ENCODE measurements at places on chromosomes 2 and 18. TPM values are rescaled to one million over a fixed set of nuclear protein-coding genes. Genes with fewer than 3 reads are reported as not detected.

DNA sequence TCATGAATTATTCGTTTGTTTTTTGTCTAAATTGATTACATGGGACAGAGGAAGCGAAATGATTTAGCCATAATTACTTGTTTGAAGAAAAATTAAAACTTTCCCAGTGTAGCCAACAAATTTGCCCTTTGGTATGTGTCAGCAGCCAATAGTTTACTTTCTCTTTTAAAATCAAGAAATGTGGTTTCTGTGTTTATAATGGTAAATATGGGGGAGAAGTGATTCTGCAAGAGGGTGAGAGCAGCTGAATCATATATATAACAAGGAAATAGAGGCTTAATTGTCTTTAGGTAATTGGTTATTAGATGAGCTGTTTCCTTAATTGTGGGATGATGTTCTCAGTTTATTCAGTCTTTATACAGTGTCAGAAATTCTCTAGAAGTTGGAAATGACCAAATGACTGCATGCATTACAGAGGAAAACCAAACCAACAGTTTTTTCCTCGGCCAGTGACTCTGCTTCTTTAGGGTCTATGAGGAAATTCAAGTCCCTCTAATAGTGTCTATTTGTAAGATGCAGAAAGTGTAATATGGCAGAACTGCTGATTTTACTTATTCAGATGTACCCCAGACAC lies 132.9 kb downstream of the AGPS start:
- H3K27ac ChIP-seq: no peak overlapping the region
- peaks cover 7% of the 10 kb centered on the region for H3K36me3 ChIP-seq
- H3K27me3 ChIP-seq: no peaks in the 10 kb centered on the region

DNA sequence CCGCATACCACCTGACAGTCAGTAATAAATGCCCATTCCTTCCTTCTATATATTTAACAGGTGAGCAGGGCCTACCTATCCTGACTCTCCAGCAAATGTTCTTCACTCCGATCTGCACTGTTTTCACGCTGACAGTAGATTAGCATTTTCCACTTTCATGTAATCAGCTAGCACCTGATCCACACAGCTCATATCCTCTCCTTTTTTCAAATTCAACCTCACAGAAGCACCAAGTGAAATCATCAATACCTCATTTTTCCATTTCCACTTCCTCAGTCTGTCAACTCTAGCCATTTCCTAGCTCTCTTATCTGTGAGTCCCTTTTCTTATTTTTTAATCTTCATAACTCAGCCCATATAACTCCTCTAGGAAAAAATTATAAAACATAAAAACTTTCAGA lies 402.8 kb downstream of the ZEB2 start:
- H3K36me3 ChIP-seq: no peaks in the 10 kb centered on the region
- H3K27ac ChIP-seq: no peak overlapping the region
- no peak for DNase-seq
- no peaks in the 10 kb centered on the region for H3K4me1 ChIP-seq
- no peak overlapping the region for H3K4me3 ChIP-seq
- H3K27me3 ChIP-seq: no peaks in the 10 kb centered on the region

DNA sequence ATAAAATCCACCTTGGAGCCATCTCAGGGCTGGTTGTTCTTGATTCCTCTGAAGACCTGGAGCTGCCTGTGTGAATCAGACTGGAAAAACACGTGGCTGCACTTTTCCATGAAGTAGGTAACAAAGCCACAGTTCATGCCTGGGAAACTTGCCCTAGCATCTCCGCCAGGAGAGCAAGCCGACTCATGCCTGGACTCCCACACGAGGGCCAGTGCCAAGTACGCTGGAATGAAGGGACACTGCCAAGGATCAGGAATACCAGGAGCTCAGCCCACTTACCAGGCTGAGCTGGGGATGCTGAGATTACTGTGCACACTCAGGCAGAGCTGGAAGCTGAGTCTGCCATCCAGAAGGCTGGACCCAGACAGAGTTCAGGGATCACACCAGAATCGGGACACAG lies 10.9 kb upstream of the FHL2 start:
- H3K27me3 ChIP-seq: no peaks in the 10 kb centered on the region
- H3K27ac ChIP-seq: no peak overlapping the region
- DNase-seq: no peak
- no peak overlapping the region for H3K4me3 ChIP-seq
- H3K36me3 ChIP-seq: no peaks in the 10 kb centered on the region

DNA sequence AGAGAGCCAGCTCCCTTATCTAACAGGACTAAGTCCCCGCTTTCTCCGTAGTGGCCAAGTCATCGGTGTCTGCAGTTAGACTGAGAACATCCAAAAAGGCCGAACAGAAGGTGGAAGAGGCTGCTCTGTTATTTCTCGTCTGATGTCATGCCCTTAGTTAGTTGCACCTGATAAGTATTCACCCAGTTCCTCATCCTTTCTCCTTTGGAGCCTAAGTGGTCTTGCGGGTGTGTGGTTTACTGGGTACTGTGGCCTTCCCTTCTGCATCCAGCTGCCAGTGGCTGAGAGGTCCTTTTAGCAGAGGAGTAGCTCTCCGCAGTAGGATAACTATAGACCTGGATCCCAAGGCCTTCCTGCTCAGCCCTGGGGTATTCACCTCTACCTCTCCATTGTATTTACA lies 211.6 kb downstream of the BCL2 start:
- no peaks in the 10 kb centered on the region for H3K27me3 ChIP-seq
- H3K36me3 ChIP-seq: no peaks in the 10 kb centered on the region
- no peak for DNase-seq
- no peak overlapping the region for H3K27ac ChIP-seq
- H3K4me1 ChIP-seq: no peaks in the 10 kb centered on the region

DNA sequence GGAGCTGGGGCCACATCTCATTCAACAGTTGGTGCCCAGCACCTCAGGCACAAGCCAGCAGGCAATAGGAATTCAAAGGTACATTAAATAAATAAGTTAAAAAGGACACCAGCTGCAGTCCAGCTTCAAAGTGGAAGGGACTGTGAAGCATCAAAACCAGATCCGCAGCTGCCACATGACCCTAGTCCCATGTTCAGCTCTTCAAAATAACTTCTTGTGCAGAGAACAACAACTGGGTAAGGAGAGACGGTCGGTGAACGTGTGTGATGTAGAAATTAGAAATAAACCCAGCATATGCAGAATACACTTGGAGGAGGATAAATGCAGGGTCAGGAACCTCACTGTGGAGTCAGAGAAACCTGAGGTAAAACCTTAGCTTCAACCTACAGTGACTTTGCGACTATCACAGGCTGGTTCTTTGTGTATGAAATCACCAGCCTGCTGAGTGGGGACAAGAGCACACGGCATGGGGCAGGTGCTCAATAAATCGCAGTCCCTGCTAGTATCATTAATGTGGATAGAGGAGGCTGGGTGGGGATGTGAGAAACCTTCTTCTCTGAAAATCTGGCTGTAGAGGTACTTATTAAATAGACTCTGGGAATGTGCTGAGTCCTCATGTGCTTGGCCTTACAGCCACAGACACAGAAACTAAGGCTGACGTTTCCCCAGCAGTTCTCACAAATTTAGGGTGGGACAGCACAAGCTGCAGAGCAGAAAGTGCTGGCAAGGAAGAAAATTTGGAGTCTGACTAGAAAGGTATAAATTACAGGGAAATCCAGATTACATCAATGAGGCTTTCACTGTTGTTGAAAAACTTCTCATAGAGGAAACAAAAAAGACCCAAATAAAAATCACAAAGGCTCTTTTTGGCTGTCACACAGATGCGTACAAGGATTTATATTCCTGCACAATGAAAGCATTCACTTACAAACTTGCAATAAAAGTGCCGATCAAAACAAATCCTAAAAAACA lies 20.7 kb downstream of the FBXO15 start:
- H3K27ac ChIP-seq: no peak overlapping the region
- H3K36me3 ChIP-seq: no peaks in the 10 kb centered on the region
- H3K27me3 ChIP-seq: no peaks in the 10 kb centered on the region

DNA sequence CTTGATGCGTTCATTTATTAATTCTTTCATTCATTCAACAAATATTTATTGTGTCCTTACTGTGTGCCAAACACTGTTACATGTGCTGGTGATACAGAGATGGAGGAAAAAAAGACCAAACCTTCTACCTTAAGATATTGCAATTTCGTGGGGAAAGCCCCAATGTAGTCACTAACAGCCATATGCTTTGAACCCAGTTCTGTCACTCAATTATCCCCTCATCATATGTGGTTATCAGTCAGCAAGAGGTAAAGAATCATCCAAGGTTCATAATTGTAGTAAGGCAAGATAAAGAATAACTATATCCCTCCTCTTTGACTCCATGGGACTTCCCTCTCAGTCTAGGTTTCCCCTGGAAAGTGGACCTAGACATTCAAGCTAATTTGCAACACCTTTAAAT lies 1185.6 kb upstream of the CELF4 start:
- no peak overlapping the region for H3K27ac ChIP-seq
- no peak overlapping the region for H3K4me3 ChIP-seq
- no peaks in the 10 kb centered on the region for H3K36me3 ChIP-seq

DNA sequence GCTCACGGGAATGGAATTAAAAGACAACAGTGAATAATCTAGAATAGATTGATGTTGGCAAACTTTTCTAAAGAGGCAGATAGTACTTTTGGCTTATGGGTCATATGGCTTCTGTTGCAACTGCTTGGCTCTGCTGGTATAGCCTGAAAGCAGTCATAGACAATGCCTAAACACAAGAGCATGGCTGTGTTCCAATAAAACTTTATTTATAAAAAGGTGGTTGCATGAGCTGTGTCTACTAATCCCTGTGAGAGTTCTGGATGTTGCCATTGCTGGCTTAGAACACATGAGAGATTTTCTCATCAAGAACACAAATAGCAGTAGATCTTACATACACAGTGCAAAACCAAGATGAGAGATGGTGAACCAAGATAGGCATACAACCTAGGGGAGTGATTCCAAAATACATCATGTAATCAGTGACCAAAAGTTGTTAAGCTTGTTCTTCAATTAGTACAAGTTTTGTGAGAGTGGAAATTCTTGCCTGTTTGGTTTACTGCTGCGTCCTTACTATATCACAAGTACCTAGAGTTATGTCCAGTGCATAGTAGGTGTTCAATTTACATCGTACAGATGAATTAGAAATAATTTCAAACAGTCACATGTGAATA lies 380.0 kb downstream of the METTL4 start:
- no peak overlapping the region for H3K4me3 ChIP-seq
- H3K27ac ChIP-seq: no peak overlapping the region

DNA sequence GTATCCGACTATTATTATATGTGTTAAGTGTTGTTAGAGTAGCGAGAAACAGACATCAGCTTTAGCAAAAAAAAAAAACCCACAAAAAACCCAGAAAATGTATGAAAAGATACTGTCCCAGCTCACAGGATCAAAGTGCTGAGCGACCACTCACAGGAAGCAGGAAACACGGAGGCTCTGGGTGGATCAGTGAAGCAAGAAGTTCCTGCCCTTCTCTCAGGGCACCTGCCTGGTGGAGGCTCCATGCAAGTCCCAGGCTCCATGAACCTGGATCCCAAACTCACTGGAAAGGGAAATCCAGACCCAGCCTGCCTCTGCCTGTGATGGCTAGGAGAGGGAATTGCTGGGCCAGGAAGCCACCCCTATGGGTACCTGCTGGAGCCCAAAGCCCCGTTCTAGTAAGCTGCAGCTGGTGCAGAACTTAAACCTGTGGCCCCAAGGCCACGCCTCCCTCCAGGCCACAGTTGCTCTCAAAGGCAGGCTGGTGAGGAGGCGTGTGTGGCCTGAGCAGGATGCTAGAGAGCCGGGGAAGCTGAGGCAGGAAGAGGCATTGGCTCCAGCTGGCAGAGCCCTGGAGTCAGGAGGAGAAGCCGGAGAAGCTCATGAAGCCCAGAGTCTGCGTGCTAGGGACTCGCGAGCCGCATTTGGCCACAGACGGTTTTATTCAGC lies 63.5 kb upstream of the TAF1B start:
- H3K4me3 ChIP-seq: no peak overlapping the region
- no peak for DNase-seq
- H3K27me3 ChIP-seq: no peaks in the 10 kb centered on the region
- no peak overlapping the region for H3K27ac ChIP-seq
- no peaks in the 10 kb centered on the region for H3K36me3 ChIP-seq
- no peaks in the 10 kb centered on the region for H3K4me1 ChIP-seq

DNA sequence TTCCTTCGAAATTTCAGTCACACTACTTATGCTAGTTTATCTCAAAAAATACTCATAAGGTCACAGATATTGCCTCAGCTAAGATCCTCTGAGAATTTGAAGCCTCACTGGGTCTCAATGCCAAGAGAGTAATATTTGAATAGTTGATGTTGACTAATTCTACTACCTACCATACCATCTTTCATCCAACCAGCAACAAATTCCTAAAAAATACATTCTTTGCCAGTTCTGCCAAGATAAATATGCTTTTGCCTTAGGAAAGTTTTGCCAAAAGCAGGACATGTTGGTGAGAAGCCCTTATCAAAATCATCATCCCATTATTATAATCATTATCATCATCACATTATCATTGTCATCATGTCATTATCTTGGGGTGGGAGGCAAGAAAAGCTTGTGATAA lies 544.6 kb upstream of the ZEB2 start:
- no peaks in the 10 kb centered on the region for H3K27me3 ChIP-seq
- no peak overlapping the region for H3K27ac ChIP-seq
- no peak overlapping the region for H3K4me3 ChIP-seq
- no peaks in the 10 kb centered on the region for H3K4me1 ChIP-seq

DNA sequence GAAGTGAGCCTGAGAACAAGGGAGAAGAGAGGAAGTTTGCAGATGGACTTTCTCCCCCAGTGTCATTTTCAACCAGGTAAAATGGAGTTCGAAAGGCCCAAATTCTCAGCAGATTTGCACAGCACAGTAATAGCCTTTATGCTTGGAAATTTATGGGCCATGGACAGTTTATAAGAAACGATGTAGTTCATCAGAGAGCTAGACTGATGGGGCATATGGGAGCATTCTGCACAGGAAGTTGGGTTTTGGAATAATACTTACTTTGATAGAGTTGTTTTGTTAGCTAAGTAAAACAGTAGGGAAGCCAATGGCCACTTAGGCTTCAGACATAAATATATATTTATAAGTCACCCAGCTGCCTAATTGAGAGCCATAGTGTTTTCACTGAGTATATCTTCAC lies 169.4 kb downstream of the MEIS1 start:
- DNase-seq: no peak
- no peak overlapping the region for H3K27ac ChIP-seq
- H3K27me3 ChIP-seq: no peaks in the 10 kb centered on the region

- H3K4me3 ChIP-seq: peak overlapping the region; percentile 71
- peak overlapping the region; percentile 75 for H3K27ac ChIP-seq
- H3K27me3 ChIP-seq: no peaks in the 10 kb centered on the region
- H3K4me1 ChIP-seq: no peaks in the 10 kb centered on the region
- no peaks in the 10 kb centered on the region for H3K36me3 ChIP-seq
- no peak for DNase-seq
These were observed 1.2 kb upstream of the BCL11A start for GRCh38 chr2:60554646-60555065.

DNA sequence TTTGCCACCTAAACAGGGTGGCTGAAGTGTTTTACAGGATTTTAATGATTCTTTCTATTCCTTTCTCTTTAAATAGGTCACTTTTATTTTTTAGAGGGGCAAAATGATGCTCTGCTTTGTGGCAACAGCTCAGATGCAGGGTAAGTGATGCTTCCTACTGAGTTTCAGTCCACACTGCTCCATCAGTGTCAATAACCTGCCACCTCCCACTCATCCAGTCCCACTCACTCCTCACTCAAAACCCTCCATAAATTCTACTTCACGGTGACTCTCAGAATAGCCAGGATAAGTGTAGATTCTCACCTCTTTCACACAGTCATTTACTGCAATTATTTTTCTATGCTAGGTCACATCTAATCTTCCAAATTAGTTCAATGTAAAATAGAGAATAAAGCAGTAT lies 72.7 kb downstream of the SCN2A start:
- H3K36me3 ChIP-seq: no peaks in the 10 kb centered on the region
- no peaks in the 10 kb centered on the region for H3K4me1 ChIP-seq
- no peaks in the 10 kb centered on the region for H3K27me3 ChIP-seq
- no peak for DNase-seq
- H3K27ac ChIP-seq: no peak overlapping the region

Gene EMX1
- total RNA-seq: 10.0 TPM

Gene FBXO48
- 1.6 TPM for total RNA-seq
